ENCODE measurements at places on chromosomes 13 and 19.
A peak's percentile ranks its signal among the peaks of the same experiment; 100 is the strongest.

DNA sequence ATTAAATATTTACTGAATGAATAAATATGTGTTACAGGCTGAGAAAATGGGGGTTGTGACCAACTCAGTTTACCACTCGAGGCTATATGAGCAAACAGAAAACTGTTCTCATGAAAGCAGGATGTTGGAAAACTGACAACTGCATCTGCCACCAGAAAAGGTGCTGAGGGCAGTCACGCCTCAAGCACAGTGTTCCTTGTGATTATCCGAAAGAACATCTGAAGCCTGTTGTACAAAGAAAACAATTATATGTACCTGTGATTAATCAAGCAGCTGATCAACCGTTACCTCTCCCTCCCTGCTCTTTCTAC is 6.2 kb upstream of the KLK13 start:
- DNase-seq, result no peak

GRCh38 chr13:96403241-96403640 is 313.3 kb downstream of the HS6ST3 start:
- DNase-seq, result no peak

DNA sequence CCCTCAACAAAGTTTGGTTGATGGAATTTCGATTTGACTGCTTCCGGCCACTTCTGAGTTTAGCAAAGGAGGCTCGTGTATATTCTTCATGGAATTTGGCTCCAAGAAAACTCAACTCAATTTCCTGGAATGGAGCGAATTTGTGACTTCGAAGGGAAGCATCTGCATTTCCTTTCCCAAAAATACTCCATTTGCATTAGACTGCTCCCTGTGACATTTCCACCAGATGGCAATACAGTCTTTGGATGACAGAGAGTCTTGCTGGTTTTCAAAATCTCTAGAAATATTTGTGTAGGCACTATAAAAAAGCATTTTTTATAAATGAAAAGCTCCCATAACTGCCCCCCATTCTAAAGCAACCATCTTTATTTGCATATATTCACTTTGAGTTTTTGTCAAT is 4.1 kb downstream of the C1QTNF9 start:
- no peak for DNase-seq

GRCh38 chr19:45146741-45147205 is 14.0 kb downstream of the NKPD1 start:
- no peak for DNase-seq

DNA sequence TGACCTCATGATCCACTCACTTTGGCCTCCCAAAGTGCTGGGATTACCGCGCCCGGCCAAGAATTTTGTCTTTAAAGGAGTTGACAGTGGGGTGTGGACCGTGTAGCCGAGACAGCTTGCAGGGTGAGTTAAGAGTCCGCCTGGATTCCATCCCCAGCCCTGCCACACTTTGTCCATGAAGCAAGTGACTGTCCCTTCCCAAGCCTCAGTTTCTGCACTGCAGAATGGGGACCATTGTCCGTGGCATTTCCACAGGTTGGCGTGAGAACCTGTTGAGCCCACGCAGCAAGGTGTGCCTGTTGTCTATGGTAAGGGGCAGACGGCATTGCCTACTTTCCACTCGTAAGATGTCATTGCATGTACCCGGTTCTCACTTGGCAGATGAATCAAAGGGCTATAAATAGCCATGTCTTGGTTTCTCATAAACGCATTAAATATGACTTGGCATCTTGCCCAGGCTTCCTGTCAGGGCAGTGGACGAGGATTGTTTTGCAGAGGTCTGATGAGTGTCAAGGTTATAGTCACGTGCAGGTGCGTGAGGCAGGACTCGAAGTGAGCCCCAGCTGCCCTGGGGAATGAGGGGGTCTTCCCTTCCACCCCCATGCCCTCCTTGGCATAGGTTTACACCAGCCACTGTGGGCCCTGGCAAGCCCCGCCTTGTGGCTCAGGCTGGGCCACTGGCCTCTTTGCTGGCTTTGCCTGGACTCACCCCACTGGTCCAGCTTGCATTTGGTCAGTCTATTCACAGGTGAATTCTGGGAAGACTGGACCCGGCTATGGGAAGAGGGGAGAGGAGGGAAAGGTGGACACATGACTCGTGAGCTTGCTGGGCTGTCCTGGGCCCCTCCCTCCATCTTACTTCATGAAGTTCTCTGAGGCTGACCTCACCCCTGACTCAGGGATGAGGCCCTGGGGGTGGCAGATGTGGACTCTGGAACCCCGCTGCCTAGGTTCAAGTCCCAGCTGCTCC is 14.6 kb downstream of the FAM187B start:
- peak; percentile 86 for DNase-seq

- peak; percentile 6 for DNase-seq
These were observed 845 bp downstream of the SPRY2 start for GRCh38 chr13:80339912-80340650.

- DNase-seq, result peak; percentile 25
These were observed 43.4 kb upstream of the MAP3K10 start for GRCh38 chr19:40147693-40148347.

DNA sequence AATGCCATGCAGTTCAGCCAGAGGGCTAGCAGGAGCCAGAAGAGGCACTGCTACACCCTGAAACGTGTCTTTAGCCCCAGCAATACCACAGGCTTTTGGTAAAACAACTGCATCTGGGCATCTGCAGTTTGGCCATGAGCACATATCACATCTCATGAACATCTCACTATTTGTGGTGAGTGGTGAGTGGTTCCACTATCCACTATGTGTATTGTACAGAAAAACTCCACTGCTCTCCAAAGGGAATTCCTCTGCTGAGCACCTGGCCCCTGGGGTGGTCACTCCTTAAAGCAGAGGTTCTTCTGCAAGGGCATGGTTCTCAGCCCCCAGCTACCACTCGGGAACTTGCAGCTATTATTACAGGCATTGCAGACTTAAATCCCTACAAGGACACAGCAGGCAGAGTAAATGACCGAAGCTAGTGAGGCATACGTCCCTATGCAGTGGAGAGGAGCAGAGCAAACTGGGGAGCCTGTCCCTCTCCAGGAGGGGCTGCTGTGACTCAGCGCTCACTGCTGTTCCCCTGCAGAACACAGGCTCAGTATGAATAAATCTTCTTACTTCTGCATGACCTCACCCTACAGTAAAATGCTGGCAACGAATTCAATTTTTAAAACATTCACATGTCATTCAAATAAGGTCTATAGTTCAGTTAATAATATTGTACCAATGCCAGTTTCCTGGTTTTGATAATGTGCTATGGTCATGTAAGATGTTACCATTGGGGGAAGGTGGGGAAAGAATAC is 332.4 kb upstream of the ZNF507 start:
- no peak for DNase-seq

GRCh38 chr13:73321043-73321442 is 262.2 kb downstream of the KLF5 start:
- no peak for DNase-seq

DNA sequence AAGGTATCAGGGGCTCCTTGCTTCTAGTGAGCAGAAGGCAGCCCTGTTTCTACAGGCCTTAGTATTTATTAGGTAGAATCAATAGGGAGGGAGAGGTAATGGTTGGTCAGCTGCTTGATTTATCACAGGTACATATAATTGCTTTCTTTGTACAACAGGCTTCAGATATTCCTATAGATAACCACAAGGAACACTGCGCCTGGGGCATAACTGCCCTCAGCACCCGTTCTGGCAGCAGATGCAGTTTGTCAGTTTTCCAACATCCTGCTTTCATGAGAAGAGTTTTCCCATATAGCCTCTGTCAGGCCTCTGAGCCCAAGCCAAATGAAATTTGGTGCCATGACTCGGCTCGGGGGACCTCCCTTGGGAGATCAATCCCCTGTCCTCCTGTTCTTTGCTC is 12.4 kb upstream of the ZNF486 start:
- no peak for DNase-seq

DNA sequence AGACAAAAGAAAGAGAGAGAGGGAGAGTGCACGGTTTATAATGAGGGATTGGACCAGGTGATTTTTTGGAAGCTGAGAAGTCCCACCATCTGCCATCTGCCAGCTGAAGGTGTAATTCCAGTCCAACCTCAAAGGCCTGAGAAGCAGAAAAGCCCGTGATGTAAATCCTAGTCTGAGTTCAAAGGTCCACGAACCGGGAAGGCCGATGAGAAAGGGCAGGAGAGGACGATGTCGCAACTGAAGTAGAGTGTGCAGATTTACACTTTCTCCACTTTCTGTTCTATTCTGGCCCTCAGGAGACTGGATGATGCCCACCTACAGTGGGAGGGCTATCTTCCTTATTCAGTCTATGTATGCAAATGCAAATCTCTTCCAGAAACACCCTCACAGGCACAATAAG is 500.0 kb downstream of the DIAPH3 start:
- DNase-seq, result no peak

GRCh38 chr13:41327994-41328790 is 17.1 kb downstream of the NAA16 start:
- DNase-seq, result no peak

- DNase-seq, result no peak
These were observed 81.1 kb downstream of the GADD45B start for GRCh38 chr19:2557093-2557440.

DNA sequence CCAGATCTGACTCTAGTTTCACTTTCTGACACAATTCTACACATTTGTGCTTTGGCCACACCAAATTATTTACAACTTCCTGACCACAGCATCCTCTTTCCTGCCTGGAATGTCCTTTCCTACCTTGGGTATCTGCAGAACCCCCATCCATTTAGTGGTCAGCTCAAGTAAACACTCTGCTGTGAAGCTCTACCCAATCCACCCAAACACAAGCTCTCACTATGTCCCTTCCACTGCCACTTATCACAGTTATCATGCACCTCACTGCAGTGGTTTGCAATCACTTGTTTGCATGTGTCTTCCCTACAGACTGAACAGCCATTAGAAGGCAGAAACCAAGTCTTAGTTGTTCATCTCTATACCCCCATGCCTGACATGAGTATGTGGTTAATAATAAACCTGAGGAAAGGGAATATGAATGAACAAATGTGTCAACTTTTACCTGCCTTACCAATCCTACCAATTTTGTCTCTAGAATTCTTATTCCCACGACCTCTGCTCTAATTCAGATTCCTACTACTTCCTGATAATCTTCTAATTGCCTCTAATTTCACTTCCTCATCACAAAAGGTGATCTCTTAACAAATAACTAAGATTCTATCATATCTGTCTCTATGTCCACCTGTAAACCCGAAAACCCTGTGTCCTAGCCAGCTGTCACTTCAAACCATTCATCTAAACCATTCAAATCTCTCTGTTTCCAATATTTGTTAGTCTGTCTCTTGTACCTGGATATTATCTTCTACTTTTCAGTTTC is 25.1 kb downstream of the LNX2 start:
- no peak for DNase-seq

DNA sequence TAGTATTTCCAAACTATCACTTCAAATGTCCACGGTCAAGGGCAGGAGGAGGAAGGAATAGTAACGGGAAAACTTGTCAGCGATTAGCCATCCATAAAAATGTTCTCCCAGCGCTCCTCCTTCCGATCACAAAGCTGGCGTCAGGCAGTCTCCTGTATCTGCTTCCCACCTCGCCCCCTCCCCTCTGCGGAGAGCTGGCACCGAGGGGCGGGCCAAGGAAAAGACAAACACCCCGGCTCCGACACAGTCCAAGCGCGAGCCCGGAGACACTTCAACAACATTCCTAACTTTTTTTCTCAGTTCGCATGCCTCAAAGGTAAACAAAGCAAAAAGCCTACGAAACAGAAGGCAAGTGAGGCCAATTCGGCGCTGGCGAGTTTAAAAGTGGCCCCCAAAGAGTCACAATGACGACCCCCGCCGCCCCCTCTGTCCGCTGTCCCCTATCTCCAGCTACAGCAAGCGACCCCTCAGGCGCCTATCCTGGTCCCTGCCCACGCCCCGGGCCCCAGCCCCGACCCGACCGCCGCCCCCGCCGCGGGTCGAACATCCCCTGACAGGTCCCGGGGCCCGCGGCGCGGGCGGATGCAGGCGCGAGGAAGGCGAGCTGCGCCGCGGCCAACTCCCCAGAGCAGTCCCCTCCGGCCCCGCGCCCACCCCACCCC is 736 bp downstream of the SMAD9 start:
- peak; percentile 9 for DNase-seq

GRCh38 chr13:103276775-103277498 is 210.7 kb upstream of the SLC10A2 start:
- DNase-seq, result no peak

DNA sequence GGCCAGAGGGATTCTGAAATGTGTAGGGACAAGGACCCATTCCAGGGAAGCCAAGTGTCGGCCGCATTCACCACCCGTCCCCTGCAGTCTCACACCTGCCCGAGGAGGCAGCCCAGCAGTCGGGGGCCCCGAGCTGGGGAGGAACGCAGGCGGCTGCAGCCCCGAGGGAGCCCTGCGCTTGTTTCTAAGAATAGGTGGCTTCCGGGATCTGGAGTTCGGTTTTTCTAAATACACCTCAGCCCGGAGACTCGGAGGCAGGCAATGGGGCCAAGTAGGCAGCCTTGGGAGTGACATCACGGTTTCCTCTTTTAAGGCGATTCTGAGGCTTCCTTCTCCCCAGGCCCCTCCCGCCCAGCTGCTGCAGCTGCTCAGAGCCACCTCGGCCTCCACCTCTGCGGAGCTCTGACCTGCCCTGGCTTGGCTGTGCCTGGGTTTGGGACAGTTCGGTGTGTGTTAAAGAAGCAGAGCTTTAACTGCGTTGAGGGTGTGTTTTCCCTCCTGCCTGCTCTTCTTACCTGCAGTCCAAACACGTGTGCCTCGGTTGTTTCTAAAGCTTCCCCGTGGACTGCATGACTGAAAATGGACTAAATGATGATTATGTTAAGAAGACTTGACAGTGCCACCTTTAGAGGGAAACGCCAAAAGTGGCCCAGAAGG is 80.5 kb downstream of the COL4A2 start:
- no peak for DNase-seq

DNA sequence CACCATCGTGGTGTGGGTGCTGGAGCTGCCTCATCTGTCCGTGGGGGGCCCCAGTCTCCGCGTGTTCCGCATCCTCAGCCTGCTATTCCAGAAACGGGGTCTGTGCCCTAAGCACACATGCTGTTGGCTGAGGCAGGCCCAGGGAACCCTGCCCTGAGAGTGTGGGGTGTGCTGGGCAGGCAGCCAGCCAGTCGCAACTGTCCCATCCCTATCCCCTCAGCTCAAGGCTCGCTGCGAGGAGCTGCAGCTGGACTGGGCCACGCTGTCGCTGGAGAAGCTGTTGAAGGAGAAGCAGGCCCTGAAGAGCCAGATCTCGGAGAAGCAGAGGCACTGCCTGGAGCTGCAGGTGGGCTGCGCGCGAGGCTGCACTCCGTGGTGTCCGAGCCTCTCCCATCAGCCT is 21.9 kb downstream of the PLEKHJ1 start:
- no peak for DNase-seq

DNA sequence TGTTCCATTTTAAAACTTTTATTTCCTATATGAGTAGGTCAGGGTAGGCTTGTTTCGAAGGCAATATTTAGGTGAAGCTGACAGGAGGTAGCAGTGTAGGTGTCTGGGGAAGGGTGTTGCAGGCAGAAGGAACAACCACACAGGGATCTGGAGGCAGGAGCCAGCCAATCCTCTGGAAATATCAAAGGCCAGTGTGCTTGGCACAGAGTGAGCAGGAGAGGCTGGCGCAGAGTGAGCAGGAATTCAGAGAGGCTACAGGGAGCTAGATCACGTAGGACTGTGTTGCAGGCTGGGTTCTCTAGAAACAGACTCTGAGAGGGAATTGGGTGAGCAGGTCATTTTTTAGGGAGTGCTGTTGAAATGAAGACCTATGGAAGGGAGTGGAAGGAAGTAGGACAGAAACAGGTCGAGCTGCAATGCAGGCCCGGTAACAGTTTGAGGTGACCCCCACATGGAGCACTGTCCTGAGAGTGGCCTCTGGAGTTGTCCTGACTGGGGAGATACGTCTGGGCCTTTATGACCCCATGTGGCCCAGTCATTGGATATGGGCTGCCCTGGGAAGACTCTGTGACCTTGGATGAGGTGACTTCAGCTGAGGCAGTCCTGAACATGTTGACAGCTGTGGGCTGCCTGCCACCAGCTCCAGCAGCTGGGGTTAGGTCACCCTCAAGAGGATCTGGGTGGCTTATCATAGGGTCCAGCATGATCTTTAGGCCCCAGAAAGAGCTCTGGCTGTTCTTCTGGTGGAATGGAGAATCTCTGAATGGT is 51.7 kb downstream of the ERCC5 start:
- no peak for DNase-seq

Data from Calu3 (cell line).